ENCODE measurements at places on chromosomes 5 and 9.

GRCh38 chr5:89276566-89277305 lies 393.8 kb upstream of the MEF2C start:
- no peak for DNase-seq

GRCh38 chr5:146052780-146053179 lies 52.6 kb downstream of the PLAC8L1 start:
- DNase-seq, result no peak

DNA sequence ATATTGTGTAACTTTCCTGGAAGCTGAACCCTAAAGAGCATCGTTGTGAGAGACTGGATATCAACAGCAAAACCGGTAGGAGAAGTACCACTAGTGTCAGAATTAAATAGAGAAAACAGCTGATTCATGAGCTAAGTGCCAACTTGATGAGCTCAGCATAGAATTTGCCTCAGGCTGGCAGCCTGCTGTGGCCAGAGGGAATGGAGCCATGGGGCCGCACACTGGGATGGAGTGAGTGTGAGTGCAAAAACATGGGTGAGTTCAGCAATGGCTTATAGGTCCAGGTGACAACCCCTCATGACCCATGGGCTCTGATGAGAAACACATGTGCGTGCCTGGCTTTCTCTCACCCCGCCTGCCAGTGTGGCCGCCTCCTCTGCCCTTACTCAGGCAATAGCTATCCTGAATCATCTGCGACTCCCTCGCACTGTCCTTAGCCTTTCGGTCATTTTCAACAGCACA lies 25.4 kb downstream of the ADAMTS16 start:
- no peak for DNase-seq

DNA sequence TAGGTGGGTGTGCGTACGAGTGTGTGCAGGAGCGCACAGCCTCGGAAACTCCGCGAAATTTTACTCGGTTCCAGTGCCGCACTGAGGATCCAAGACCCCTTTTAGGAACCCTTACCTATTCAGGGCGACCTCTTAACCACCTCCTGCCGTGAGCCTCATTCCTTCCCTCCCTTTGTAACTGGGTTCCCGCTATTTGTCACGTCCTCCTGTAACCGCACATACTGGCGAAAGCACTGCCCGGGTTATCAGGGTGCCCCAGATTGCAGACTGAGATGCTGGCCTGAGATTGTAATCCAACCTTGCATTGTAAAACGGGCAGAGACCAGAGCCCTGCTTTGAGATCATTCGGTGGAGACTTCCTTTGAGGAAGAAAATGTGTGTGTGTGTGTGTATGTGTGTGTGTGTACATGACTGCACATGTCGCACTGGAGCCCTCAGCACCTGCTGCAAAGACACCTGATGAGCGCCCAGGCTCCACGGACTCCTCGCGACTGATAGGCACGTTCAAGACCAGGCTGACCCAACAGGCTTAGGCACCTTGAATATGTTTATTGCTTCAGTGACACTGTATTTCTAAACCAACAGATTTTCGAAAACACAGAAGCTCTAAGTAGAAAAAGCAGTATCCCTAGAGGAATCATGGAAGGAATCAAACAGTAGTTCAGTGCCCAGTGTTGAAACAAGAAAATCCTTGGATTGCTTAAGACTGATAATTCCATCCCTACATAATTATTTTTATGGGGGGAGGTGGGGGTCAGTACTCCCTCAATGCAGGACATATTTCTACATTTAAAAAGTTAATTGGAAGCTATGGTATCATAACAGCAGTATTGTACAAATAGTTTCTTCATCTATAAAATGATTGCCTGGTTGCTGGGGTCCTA lies 86.5 kb upstream of the TNFAIP8 start:
- DNase-seq, result peak; percentile 58

- peak; percentile 66 for DNase-seq
These were observed 638 bp downstream of the MRPS30 start for GRCh38 chr5:44809215-44809955.

Measured in colonic mucosa (tissue), 4 donors.